Esophagus squamous epithelium (tissue), 5 donors: ENCODE measurements at places on chromosomes 7 and 10.

DNA sequence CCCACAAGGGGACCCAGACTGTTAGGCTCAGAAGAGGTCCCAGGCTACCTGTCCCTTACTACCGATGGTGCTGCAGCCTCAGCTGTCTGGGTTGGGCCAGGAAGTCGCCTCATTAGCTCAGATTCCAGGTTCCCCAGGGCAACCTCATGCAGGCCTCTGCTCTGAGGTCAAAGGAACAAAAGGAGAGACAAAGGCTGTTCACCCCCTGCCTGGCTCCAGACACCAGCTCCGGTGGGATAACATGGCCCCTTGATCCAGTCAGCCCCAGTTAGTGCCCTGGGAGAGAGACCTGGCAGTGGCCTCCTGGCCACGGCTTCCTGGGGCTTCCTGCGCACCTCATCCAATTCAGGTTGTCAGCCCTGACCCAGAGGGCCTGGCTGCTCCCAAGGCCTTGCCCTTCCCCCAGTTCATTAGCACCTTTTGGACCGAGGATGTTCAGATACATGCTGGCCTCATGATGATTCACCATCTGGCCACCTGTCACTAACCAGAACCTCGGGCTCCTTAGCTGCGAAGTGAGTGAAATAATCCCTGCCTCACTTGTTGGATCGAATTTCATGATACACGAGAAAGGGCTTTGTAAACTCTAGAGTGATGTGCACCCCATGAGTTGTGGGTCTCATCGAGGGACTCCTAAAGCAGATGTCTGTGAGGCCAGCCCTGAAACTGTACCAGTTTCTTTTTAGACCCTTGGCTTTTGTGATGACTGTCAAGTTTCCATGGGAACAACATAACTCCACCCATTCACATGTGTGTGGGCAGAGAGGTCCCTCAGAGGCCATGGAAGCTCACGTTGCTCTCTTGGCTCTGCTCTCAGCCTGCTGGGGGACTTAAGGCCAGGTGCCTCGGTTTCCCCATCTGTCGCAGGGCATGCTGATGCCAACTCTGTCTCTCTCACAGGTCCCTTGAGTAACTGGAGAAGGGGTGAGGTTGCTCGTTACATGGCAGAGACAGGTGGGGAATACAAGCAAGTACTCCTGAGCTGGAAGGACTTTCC, 79.5 kb upstream of the PCBD1 start:
- DNase-seq = no peak

DNA sequence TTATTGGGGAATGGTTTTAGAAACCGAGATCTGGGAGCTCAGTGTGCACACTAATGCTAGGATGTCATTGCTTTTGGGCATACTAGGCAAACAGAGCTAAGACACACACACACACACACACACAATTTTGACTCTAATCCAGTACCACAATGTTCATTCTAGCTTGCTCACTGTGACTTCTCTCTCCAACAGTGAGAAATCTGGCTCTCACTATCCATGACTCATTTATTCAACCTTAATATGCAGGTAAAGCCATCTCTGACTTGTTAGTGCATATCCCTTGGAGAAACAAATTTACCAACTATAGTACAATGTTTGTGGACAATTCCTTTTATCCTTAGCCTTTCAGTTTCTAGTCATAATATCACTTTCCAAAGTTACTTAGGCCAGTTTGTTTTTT, 5.9 kb upstream of the BMS1 start:
- no peak for DNase-seq

GRCh38 chr10:124709861-124710260, 34.3 kb downstream of the FAM53B start:
- no peak for DNase-seq

DNA sequence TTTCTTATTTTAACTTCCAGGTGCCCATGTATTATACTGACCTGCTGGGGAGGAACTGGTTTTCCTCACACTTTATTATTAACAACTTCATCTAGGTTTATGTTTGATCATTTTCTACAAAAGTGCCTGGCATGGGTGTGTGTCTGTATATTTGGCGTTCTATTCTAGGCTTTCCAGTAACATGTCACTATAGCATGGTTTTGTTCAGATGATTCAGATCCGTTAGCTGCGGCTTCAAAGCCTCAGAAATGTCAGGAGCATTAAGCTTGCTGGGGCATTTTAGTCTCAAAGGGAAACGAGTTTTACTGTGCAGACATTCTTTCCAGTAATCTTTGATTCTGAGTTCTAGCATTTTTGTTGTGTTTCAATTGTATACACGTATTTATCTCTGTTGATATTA, 2.3 kb downstream of the INPP5A start:
- DNase-seq = no peak

DNA sequence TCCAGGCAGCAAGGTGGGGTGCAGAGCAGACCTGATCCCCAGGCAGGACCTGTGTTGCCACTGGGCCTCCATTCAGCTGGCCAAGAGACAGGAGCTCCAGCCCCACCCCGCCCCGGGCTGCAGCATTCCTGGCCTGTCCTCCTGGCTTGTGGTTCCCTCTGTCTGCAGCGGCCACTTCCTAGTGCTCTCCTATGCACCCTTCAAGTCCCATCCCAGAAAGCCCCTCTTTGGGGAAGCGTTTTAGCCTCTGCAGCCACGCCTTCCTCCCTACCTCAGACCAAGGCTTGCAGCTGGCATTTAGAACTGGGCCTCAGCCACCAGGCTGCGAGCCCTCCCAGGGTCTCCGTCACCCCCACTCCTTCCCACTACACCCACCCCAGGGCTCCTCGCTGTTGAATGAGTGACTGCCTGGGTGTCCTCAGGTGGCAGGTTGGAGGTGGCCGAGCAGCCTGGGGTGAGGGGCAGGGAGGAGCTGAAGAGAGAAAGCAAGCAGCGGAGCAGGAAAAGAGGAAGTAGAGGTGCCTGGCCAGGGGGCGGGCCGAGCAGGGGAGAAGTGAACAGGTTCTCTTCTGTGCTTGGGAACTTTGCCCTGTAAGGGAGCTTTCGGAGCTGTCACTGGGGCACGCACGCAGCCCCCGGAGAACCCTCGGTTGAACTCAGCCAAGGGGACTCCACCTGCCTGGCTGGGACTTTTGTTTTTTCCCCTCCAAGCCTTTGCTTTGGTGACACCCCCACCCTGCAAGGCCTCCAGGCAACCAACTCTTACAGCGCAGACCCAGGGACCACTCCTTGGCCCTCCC, 109.1 kb upstream of the TNRC18 start:
- DNase-seq = no peak

GRCh38 chr10:78010278-78010677, 19.0 kb downstream of the POLR3A start:
- DNase-seq = no peak

DNA sequence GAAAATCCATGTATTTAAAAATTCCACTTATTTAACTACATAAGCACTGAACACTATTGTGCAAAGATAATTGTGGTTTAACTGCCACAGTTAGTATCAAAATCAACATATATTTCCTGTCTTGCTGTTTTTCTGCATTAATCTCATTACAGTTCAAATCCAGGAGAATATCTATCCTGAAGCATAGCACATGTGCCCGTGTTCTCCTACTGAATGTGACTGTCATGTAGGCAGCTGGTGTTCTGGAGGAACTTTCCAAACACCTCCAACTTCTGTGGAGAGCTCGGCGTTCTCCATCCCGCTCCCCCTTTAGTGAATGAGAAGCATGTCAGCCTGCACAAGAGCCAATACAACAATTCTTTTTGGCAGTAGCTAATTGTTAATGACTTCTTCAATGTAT, 76.4 kb upstream of the IKZF1 start:
- DNase-seq = no peak

- no peak for DNase-seq
Measured at GRCh38 chr7:90209776-90210175, 1.8 kb upstream of the STEAP2 start.
